ENCODE measurements at places on chromosomes 11 and 22.
A peak's percentile ranks its signal among the peaks of the same experiment; 100 is the strongest.

DNA sequence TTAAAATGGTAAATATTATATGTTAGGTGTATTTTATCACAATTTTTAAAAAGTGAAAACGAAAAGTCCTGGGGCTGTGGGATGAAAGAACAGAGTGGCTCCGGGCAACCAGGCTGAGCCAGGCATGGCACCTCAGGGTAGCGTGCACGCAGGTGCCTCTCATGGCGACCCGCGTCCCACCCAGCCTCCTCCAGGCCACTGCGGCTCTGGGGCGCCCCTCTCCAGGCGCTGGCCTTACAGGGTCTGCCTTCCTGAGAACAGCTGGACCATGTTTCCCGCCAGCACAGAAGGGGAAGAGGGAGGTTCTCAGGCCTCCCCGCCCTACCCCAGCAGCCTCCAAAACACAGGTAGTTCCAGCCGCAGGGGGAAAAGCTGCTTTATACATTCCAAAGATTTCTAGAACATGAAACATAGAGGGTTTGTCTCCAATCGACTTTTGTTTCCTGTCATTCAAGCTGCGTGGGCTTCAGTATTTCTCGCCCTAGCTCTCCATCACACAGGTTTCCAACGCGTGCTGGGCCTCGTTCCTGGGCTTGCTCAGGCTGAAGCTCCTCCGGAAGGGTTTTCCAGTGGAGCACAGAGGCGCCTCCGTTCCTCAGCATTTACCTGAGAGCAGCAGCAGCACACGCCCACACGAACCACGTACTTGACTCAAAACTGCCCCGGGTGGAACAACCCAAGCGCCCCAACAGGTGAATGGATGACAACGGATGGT lies 10.5 kb downstream of the EHD1 start:
- DNase-seq, result no peak

GRCh38 chr11:12270215-12270797 lies 107.1 kb upstream of the PARVA start:
- DNase-seq, result no peak

GRCh38 chr11:68912254-68912653 lies 8.6 kb downstream of the IGHMBP2 start:
- DNase-seq, result no peak

GRCh38 chr11:92738276-92738675 lies 231.2 kb upstream of the MTNR1B start:
- DNase-seq, result no peak

- DNase-seq, result peak; percentile 93
Measured at GRCh38 chr11:74024261-74025029, 15.6 kb upstream of the UCP3 start.
